MG63 (cell line): ENCODE measurements at places on chromosomes 2 and 18. TPM values are rescaled to one million over a fixed set of nuclear protein-coding genes. Genes with fewer than 3 reads are reported as not detected.

DNA sequence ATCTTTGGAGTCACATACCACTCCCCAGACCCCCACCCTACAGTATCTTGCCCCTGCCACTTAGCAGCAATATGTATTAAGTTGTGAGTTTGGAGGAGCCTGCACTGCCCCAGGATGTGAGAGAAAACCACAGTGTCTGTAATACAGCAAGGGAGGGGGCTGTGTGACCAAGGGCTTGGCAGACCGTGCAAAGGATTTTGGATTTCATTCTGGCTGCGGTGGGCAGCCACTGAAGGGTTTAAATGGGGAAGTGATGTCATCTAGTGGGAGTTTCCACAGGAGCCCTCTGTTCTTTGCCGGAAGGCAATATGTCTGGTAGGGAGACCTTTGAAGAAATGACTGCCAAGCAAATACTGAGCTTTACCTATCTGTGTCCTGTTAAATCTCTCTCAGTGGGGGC is 202.4 kb downstream of the FHOD3 start:
- DNase-seq = no peak

DNA sequence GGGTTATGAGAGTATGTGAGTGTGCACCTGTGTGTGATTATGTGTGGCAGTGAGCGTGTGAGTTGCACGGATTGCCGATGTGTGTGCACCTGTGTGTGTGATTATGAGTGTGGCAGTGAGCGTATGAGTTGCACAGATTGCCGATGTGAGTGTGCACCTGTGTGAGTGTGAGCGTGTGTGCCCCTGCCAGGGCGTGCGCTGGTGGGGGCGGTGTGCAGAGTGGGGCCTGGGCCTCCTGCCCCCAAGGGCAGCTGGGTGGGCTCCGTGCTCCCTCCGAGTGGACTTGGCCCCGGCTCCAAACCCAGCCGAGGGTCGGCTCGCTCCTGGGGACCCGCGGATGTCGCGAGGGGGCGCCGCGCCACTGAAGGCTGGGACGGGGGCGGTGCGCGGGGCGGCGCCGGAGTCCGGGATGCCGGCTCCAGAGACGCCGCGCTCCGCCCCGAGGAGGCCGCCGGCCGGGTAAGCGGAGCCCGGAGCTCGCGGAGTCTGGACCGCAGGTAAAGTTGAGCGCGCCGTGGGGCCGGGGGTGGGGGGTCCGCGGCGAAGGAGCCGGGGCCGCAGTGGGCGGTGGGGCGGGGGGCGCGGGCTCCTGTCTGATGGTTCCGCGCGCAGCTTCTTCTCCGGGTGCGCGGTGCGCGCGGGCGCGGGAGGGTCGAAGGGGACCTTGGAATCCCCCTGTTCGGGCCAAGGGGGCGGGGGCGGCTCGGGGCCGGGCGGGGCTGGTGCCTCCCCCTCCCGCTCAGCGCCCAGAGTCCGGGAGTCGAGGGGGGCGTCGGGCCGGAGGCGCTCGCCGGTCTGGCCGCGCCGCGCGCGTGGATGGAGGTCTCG is at the start of gene KCNG2:
Gene KCNG2, plus strand, starts transcription at position 421 of the 828 bp plus-strand sequence. CDS start 65,730 bp downstream, outside the sequence.
- DNase-seq = no peak

- DNase-seq = no peak
These were observed 134.9 kb downstream of the RPIA start for GRCh38 chr2:88826399-88826798.

- DNase-seq = no peak
These were observed 42.0 kb downstream of the CCDC148 start for GRCh38 chr2:158414538-158414937.

GRCh38 chr2:167832868-167833287 is 414.5 kb downstream of the STK39 start:
- no peak for DNase-seq

Gene NEU4
- total RNA-seq = not detected in 2 replicates

Gene PAIP2B
- total RNA-seq = 0.03 TPM in 1 of 2 replicates, not detected in the other

Gene KCNG3
- total RNA-seq = 0.91 TPM in 1 of 2 replicates, not detected in the other
